ENCODE measurements at places on chromosomes 7 and 10.

DNA sequence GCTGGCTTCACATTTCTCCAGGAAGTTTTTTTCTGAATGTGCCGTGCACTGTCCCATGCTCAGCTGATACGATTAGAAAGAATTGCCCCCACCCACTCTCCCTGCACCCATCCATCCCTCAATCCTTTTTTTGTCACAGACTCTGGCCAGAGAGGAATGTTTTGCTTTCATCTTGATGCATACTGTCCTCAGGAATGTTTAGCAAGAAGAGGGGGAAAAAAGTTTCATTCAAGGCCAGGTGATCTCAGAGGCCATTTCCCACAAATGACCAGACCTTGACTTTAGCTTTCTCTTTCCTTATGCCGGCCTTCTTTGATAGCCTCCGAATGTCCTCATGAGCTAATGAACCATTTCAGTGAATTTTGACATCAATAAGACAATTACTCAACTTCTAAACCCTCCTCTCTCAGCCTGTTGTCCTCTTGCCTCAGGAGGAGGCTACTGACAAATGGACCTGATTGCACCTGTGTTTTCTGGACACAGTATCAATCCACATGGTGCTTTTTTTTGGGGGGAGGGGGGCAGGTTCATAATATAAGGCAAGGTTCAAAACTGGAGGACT is 105.0 kb upstream of the KLF6 start:
- no peak for DNase-seq

GRCh38 chr7:55104712-55105433 is 86.1 kb downstream of the EGFR start:
- no peak for DNase-seq

DNA sequence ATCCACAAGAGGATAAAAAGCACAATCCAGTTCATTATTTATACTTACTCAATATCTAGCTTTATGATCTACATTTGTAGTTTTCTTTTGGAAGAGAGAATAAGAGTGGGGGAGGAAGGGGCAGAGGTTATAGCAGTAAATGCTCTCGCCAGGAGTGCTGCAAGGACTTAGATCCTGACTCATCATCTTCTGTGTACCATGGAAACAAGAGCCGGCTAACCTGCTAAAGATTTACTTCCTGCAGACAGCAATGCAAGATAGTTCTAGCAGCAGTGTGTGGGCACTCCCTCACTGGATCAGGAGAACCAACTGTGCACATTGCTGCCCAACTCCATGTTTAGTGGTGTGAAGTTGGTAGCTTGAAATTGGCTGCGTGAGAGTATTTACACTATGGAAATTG is 47.7 kb upstream of the TRIL start:
- no peak for DNase-seq

DNA sequence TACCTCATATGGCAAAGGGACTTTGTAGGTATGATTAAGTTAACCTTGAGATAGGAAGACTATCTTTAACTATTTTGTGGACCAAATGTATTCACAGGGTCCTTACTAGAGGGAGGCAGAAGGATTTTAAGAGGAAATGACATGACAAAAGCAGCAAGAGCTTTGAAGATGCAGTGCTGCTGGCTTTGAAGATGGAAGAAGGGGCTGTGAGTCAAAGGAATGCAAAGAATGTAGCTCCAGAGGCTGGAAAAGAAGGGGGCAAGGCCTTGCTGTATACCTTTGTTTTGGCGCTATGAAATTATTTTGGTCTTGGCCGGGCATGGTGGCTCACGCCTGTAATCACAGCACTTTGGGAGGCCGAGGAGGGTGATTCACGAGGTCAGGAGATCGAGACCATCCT is 3.2 kb upstream of the NRBF2 start:
- no peak for DNase-seq

DNA sequence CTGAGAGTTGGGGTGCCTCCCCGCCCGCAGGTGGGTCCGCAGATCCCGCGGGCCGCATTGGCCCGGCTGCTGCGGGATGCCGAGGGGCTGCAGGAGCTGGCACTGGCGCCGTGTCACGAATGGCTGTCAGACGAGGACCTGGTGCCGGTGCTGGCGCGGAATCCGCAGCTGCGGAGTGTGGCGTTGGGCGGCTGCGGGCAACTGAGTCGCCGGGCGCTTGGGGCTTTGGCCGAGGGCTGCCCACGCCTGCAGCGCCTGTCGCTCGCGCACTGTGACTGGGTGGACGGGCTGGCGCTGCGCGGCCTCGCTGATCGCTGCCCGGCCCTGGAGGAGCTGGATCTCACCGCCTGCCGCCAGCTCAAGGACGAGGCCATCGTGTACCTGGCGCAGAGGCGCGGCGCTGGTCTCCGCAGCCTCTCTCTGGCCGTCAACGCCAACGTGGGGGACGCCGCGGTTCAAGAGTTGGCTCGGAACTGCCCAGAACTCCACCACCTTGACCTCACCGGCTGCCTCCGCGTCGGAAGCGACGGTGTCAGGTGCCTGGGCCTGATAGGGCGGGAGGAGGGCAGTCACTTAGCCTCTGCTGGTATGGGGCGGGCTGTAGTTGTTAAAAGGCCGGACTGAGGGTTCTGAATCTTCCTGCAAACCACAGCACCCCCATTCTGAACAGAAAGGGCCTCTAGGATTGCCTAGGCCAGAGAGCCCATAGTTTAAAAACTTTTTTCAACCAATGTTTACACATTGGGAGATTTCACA is 1.3 kb downstream of the FBXL15 start:
- DNase-seq, result no peak

GRCh38 chr7:32212321-32212720 is 142.1 kb upstream of the PDE1C start:
- no peak for DNase-seq

DNA sequence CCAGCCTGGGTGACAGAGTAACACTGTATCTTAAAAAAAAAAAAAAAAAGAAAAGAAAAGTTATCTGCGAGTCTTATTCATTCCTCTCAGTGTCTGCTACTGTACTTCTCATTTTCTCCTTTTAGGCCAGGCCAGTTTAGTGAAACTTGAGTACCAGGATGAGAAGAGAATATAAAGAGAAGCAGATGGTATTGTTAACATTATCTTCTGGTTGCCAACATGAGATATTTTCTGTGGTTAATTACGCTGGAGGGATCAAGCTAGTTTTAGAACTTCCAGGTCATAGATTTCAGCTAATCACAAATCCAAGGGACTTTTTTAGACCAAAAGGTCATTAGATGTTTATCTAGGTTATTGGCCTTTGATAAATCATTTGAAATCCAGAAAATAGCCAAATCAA is 252.6 kb upstream of the SMIM30 start:
- no peak for DNase-seq

DNA sequence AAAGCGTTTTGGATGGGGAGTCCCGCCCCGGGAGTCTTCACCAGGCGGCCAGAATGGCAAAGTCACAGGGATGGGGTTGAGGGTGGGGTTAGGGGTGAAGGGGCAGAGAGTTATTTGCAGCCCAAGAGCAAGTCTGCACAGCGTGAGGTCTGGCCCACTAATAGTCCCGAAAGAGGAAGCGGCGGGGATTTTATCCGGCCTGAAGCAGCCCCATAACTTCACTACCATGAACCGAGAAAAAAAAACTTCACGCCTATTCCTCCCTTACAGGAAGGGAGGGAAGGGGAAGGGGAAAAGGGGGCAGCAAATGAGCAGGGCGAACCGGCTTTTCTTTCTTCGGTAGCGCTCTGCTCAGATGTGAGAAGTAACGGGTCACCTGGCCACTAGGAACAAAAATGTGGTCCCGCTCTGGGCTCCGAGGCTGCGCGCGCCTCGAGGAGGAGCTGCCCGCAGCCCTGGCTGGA is 712 bp downstream of the ITPRIP start:
- DNase-seq, result no peak

All from tibial nerve (tissue), 4 donors.